Activated CD4-positive, alpha-beta T cell treated with anti-CD3 and anti-CD28 coated beads for 24 hours (primary cell): ENCODE measurements at places on chromosomes 13 and 19.

GRCh38 chr13:44433863-44434765, 60.5 kb downstream of the SERP2 start:
- DNase-seq: no peak

- no peak for DNase-seq
Observed at GRCh38 chr13:99988529-99989275, 7.1 kb downstream of the ZIC2 start.

DNA sequence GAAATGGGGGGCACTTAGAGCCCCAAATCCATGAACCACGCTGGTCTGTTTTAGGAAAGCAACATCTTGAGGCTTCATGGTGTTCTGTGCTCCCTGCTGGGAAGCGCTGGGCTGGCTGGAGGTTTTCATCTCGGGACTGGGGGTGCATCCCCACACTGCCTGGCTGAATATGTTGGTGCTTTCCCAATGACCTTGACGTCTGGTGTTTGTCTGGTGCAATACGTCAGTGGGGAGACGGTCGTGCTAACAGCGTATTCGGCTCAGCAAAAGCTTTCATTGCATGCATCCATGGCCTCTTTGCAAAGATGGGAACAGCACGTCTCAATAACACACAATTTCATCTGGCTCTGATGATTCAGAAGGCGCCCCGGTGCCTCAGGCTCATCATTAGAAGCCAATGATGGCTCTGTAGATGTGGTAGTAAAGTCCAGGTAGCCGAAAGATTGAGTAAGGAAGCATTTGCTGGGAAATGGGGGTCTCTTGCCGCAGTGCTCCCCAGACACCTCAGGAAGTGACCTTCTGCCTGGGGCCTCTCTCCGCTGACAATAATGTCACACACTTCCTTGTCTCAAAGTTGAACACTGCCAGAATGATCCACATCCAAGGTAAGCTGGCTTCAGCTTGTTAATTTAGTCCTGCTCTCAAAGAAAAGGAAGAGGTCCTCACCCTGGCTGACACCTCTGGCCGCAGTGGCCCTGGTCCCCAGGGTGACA, 97.7 kb downstream of the ING1 start:
- no peak for DNase-seq

- DNase-seq: no peak
Observed at GRCh38 chr13:27203186-27203585, 31.6 kb upstream of the USP12 start.

- DNase-seq: no peak
Observed at GRCh38 chr19:54160854-54161253, 1.3 kb upstream of the LENG1 start.

GRCh38 chr19:10718205-10719196, 622 bp downstream of the DNM2 start:
- peak; percentile 28 for DNase-seq

- DNase-seq: no peak
Observed at GRCh38 chr19:41001243-41001971, 10.3 kb downstream of the CYP2B6 start.

DNA sequence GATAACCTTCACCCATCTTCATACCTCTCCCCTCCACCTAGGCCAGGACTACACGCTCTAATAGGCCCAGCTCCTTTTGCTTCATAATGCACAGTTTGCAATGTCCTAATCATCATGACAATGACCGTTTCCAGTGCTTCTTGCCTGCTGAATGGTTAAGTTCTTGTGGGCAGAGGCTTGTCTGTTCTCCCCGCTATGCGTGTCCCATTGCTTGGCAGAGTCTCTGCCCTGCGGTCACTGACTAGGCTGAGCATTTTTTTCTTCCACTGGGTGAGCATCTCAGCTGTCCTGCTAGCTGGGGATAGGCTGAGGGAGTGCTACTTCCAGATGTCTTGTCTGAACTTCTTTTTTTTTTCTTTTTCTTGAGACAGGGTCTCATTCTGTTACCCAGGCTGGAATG, 314.7 kb downstream of the UQCRFS1 start:
- no peak for DNase-seq

DNA sequence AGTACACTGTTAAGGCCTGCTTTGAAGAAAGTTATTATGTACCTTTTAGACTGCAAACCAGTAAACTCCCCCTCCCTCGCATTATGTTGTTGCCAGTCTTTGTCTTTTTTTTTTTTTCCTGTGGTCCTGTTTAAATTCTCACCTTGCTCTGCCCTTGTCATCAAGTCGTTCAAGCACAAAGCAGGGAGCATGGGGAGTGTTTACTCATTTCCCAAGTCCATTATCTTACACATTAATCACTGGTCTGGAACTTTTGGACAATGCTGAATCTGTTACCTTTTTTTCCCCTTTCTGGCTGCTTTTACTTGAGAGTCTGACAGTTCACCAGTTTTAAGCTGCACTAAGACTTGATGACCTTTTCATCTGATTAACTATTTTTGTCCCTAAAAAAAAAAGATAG, 108.2 kb downstream of the DACH1 start:
- no peak for DNase-seq

DNA sequence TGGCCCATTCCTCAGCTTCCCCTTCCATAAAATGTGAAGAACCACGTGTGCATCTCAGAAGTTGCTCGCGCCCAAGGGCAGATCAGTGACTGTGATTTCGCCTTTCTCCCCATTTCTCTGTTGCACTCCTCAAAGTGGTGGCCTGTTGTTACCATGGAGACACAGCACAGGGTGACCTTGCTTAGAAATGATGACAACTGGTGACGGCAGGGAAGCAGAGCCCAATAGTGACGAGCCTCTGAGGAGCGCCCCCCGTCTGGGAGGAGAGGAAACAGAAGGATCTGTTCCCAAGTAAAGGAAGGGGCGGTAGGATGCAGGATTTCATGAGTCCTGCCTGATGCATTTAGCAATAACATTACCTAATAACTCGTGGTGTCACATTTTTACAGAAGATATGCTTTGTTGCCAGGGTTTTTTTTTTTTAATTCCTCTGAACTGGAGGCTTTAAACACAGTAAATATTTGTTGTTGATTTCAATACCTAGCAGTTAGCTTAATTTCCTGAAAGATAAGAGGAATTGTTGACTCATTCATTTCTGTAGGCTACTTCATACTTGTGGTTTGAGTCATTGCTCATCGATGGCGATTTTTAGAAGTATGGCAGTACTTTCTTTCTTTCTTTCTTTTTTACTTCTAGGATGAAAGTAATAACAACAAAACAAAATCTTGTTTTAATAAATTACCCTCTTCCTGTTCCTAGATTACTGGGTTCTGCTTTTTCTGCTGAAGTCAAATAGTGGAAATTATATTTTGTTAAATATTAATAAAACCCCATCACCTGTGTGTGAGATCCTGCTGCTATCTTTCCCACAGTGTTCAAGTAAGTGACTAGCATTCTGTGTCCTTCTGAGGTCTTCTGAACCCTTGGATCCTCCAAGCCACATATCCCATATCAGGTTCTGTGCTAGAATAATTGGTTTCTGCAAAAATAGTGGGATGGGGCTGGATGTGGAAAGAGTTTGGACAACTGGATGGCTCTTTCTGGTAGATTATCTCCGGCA, 36.0 kb downstream of the MBNL2 start:
- no peak for DNase-seq

- no peak for DNase-seq
Observed at GRCh38 chr19:48190288-48190884, 19.9 kb downstream of the ZSWIM9 start.

DNA sequence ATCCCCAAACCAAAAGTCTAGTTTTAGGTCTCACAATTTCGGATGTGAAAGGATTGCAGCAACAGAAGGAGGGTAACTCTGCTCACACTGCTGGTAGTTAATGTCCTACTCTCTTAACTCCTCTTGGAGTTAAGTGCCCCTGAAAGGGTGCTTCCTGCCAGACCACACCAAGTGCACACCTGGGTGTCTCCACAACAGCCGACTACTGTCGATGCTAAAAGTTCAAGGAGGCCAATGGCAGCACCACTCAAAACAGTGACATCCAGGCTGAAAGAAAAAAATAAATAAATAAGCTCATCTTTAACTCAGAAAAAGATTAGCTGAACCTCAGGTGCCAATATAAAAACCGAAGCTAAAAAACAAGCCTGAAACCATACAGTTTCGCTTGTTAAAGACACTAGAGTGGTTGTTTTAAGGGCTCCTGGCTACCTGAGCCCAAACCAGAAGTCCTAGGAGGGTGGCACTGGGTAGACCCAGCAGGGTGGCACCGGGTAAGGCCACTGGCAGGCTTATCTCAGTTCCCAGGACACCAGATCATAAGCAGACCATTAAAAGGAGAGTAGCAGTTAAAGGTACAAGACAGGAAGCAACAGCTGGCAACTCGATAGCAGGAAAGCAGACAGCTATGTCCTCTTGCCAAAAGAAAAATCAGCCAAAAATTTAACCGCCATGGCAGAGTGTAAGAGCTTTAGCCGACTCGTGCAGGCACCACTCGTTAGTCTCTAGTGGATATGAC, 39.3 kb downstream of the BRD4 start:
- DNase-seq: no peak

- no peak for DNase-seq
Observed at GRCh38 chr13:33441015-33441414, 155.5 kb upstream of the STARD13 start.

DNA sequence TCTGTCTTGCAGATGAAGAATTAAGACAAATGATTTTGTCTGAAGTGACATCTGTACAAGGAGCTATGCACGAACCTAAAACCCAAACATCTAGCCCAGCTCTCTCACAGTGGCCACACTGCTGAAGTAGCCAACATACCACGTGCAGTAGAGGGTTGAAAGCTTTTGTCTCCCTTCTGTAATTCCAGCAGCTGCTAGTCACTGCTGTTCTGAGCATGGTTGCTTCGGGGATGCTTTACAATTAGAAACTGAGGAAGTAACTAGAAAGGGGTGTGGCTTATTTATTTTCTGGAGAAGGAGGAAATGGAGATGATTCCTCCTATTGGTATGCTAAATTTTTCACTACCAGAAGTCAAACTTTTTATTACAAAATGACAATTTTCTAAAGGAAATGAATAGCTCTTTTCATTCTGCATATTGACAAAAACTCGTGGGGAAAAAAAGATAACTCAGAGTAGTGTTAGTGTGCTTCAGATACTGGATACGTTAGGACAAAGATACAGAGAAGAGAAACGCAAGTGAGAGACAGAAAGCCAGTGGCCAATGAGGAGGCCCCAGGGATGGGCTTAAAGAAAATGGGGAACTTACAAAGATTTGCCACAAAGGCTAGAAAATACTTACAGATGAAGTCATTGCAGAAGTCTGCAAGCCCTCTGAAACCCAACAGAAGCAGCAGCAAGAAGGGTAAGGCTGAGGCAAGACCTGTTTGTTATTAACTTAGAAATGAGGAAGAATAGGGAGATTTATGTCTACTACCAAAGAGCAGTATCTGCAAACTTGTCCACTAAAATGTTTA, 192.7 kb upstream of the MIR17HG start:
- DNase-seq: no peak

- DNase-seq: no peak
Observed at GRCh38 chr13:32877491-32877890, 138.7 kb upstream of the KL start.

DNA sequence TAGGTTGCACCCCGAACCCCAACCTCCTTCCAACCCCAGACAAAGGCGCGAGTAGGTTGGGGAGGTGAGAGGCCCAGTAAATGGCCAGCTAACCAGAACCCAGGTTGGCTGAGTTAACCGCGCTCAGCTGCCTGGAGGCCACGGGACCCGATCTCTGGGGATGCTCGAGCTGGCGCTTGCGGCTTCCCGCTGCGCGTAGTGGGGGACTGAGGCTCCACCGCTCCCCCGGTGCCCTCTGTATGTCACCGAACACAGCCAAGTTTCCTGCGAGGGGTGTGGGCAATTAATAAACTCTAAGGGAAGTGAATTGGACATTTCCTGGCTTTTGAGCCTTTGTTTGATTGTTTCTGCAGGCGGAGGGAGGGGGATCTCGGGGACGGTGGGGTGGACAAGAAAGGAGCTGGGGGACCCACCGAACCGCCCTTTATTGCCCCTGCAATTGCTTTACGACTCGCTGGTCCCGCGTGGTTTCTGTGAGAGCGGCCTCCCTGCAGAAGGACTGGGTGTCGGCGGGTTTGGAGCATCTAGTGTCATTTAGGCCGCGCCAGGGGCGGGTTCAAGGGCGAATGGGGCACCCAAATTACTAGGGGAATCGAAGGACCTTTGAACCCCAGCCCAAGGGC, 3.5 kb upstream of the ZIC5 start:
- DNase-seq: no peak

GRCh38 chr13:112113851-112114250, 46.9 kb downstream of the SOX1 start:
- no peak for DNase-seq

GRCh38 chr19:40303765-40304164, 18.6 kb upstream of the AKT2 start:
- no peak for DNase-seq

GRCh38 chr13:30149248-30149647, 158.1 kb downstream of the KATNAL1 start:
- no peak for DNase-seq

- DNase-seq: no peak
Observed at GRCh38 chr13:112124141-112124540, 57.2 kb downstream of the SOX1 start.

DNA sequence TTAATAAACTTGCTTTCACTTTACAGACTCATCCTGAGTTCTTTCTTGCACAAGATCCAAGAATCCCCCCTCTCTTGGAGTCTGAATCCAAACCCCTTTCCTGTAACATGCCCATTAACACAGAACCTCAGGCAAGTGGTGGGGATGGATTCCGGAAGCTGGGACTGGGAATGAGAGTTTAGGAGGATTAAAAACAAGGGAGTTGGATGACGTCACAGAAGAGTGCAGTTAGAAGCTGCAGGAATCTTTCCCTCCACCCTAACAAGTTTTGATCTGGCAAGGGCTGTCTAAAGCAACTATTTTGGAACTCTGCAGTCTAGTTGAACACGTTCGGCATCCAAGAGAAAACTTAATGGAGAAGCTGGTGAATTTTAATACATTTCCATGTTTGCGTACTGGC, 48.2 kb upstream of the PEPD start:
- DNase-seq: no peak

DNA sequence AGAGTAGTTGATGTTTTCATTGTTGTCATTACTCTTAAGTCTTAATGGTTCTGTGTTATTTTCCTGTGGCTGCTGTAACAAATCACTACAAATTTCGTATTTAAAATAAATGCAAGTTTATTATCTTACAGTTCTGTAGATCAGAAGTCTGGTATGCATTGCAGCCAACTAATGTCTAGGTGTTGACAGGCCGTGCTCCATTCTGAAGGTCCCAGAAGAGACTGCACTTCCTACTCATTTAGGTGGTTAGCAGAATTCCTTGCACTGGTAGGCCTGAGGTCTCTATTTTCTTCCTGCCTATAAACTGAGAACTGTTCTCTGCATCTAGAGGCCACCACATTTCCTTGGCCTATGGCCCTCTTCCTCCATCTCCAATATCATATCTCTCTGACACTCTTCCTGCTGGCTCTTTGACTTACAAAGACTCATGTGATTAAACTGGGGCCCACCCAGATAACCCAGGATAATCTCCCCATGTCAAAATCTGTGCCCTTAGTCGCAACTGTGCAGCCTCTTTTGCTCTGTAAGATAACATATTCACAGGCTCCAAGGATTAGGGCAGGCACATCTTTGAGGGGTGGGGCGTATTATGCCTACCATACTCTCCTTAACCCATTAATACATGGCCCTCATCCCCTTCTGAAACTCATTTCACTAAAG, 468.4 kb downstream of the FOXO1 start:
- no peak for DNase-seq
